ENCODE measurements at places on chromosomes 12 and 14.

DNA sequence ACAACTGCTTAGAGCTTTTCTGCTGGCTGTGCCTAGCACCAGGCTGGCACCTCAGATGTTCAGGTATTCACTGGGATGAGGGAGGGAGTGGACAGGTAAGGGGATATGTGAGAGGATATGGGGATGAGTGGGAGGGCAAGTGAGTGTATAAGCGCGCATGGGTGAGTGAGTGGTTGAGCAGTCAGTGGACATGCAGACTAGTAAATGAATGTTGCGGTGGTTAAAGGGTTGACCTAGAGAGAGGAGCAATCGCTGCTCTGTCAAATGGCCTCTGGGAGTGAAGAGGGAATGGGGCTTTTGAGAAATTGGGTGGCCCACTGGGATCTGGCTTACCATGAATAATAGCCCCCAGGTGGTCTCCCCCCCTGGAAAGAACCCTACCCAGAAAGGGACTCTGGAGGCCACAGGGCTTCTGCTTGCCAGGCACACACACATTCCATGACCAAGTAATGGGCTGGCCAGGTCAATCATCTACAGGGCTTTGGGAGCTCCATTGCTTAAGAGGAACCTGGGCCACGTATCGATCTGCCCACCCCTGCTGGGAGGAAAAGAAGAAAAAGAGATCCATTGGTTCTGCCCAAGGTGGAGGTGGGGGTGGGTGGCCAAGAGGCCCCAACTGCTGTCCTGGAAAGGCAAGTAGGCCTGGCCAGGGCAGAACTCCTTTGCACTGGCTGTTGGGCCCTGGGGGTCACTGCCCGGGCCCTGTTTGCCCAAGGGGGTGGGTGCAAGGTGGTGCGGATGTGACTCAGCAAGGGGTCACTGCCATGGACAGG, 30.8 kb upstream of the ZFP36L1 start:
- DNase-seq: no peak

DNA sequence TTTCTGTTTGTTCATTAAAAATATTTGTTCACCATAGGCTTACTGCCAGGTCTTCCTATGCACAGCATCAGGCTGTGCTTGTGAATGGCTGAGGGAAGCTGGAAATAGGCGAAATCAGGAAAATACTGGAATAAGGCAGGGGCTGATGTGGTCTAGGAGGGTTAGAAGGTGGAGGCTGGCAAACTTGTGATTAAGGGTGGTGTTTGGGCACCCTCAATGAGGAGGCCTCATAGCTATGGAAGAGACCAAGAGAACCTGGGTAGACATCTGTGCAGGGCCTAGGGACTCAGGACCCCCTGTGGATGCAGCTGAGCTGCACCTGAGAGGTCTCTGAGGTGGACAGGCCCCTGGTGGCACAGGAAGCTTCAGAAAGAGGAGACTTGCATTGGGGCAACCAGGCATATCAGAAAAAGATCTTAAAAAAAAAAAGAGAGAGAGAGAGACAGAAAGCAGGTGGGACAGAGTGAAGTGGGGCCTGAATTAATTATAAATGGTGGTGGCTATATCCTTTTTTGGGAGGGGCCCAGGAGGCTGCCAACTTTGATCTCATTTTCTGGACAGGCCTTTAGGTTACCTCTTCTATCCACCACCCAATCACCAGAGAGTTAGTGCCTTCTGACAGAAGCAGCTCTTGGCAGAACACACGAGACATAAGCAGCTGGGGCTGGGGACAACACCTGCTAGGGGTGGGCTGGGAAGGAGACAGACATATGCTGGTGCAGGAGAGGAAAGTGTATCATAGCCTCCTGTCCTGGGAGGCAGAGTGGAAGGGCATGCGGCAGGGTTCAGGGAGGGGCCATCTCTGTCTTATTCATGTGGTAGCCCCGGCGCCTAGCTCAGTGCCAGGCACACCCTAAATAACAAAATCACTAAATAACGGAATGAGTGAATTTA, 46.7 kb upstream of the ATP23 start:
- DNase-seq: no peak

DNA sequence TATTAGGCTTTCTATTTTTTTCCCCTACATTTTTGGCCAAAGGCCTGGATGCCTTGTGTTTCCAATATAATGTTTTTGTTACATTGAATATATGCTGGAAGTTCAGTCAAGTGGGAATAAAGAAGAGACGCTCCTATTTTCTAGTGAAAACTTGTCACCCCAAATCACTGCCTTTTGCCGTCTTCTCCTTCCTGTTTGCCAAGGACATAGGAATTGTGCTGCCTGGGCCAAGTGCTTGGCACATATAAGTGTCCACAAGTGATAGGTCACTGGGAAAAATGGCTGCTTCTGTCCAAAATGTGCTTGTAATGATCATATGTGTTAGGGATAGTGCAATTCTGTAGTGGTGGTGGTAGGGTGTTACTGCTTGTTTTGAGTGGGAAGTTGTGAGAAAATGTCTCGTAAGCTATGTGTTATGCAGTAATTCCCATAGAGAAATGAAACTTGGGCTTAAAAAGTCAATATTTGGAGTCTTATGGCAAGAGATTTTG, 11.6 kb upstream of the KCNJ8 start:
- no peak for DNase-seq

DNA sequence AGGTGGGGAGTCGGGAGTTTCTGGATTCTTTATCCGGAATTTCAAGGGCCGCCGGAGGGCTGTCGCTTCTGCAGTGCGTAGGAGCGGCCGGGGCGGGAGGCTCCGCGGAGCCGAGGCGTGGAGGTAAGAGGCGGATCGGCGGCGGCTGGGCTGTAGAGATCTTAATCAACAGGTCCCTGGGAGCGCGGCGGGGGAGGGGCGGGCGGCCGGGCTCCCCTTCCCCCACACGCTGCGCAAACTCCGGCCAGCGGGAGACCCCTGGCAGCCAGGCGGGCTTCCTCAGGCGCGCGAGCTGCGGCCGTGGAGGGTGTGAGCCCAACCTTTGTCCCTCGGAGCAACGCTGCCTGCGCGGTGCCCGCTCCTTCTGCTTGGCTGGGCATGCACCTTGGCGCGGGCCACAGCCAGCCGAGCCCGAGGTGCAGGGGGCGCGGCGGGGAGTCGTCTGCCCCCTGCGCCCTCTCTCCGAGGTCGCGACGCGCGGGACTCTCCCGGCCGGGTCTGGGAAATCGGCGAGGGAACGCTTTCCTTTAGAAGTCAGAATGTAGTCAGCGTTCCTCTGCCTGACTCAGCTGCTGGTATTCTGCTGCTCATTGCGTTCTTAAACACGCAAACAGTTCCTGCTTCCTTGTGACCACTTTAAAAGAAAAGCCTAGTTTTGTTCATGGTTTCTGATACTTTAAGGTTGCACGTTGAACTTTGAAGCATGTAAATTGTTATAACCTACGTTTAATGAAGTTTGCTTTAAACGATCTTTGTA, at the start of gene PALS1:
PALS1 (plus strand) TSS at position 25 of the 757 bp plus-strand sequence. CDS start 37,736 bp downstream, outside the sequence.
- DNase-seq: peak; percentile 83

DNA sequence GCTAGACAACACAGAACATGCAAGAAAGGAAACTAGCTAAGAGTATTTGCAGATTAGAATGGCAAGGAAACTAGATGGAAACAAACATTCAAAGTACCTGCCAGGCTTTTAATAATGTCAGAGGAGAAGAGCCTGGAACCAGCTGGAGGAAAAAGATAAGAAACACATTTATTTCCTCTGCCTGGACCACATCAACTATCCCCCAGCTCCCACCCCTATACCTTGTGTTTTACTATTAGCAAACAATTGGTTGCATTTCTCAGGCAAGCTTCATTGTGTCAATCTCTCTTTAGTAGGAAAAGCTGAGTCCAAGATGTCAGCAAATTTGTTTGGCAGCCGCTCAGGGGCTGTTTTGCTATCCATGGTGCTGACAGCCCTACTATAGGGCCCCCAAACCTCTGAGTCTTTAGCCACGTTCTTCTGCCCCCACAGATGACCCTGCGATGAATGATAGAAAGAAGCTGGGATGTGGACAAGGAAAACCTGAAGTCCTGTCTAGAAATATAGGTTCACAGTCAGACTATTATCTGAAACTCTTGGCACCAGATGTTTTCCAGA, 11.6 kb upstream of the SYNDIG1L start:
- peak; percentile 6 for DNase-seq

- DNase-seq: peak; percentile 91
These were observed 5.1 kb upstream of the SIX1 start for GRCh38 chr14:60654334-60654821.

- no peak for DNase-seq
These were observed 623.3 kb downstream of the C12orf50 start for GRCh38 chr12:87405918-87406317.

- DNase-seq: peak; percentile 87
These were observed 9.5 kb downstream of the RITA1 start for GRCh38 chr12:113194971-113195391.

DNA sequence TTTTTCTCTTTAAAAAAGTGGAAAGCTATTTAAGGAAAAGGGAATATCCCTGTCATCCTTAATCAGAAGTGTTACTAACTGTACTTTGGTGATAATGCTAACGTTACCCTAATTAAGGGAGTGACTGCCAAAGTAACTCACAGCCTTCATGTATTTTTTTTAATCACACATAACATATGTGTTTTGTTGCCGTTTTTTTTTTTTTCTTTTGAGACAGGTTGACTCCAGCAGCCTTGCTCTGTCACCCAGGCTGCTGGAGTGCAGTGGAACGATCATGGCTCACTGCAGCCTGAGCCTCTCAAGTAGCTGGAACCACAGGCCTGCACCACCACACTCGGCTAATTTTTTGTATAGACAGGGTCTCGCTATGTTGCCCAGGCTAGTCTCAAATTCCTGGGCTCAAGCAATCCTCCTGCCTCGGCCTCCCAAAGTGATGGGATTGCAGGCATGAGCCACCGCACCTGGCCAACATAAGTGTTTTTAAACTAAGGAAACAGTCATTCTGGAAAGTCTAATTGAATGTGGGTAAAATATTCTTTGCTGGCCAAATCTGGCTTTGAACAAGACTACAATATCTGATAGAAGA, 56.5 kb downstream of the HECTD4 start:
- DNase-seq: no peak

DNA sequence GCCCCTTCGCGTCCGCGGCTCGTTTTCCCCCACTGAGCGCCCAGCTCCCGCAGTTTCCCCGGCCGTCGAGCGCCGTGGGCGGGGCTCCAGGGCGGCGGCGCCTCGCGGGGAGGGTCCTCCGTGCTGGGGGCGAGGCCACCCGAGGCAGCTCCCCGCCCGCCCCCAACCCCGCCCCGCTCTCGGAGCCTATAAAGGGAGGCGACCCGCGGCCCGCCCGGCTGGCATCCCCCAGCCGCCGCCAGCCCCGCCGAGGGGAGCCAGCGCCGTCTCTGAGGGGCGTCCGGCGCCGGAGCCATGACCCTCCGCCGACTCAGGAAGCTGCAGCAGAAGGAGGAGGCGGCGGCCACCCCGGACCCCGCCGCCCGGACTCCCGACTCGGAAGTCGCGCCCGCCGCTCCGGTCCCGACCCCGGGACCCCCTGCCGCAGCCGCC, at the start of gene TAMALIN:
TAMALIN (plus strand) TSS at position 221 of the 432 bp plus-strand sequence; CDS start at position 295, 74 bp downstream.
- peak; percentile 70 for DNase-seq

DNA sequence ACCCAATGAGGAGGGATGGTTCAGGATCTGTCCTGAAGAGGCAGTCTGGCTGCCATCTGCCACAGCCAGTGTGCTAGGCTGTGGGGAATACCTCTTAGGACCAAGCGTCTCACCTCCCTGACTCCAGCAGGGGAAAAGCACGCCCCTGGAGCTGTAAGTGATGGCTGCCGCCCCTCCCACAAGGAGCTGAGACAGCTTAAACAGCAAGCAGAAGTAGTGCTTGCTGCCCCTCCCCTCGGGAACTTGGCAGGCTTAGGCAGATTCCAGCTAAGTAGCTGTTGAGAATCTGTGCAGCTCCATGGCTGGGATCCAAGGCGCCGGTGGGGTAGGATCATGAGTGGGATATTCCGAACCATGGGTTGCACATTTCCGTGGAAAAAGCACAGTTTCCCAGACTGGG, 360.4 kb upstream of the MDGA2 start:
- DNase-seq: no peak

DNA sequence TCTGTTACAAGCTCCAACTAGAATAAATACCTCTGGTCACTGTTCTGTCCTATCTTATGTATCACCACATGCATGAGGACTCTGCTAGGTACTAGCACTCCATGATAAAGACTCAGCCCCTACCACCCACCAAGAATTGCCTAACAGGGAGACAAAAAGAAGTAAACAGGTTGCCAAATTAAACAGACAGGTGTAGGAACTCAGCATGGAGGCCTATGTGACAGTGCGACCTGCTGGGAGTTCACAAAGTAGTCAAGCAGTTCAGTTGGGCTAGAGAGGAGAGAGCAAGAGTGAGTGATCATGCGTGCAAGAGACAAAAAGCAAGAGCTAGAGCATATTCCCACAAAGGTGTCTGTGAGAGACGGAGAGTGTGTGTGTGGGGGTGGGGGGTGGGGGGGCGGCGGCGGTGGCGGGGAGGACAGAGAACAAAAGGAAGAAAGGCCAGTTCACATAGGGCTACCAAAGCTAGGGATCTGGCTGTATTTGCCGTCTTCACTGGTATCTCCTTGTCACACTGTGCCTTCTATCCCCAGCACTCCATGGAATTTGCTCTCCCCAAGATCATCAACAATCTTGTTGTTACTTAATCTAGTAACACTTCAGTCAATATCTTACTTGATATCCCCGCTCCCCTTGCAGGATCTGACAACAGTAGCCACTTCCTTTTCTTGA, 81.2 kb downstream of the SPPL3 start:
- no peak for DNase-seq

DNA sequence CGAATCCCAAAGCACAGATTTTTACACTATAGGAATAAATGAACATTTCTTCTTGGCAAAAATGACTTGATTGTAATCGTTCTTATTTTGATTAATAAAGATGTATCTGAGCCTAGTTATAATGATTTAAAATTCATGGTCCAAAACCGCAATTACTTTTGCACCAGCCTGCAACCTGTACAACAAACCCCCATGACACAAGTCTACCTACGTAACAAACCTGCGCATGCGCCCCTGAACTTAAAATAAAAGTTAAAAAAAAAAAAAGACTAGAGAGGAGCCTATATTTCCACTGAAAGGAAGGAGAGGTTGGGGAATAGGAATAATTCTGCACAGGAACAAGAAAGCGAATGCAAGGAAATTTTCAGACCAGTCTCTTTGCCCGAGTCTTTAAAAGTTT, 145.2 kb downstream of the SCARB1 start:
- DNase-seq: no peak

GRCh38 chr12:46402451-46402850, 29.9 kb upstream of the SLC38A2 start:
- peak; percentile 99 for DNase-seq

- DNase-seq: peak; percentile 78
These were observed 29.9 kb downstream of the TSPAN9 start for GRCh38 chr12:3107071-3107583.
